ENCODE measurements at places on chromosomes 5 and 9. TPM values are rescaled to one million over a fixed set of nuclear protein-coding genes. Genes with fewer than 3 reads are reported as not detected.

GRCh38 chr5:33579789-33580188 is 139.0 kb downstream of the TARS1 start:
- no peak for DNase-seq

DNA sequence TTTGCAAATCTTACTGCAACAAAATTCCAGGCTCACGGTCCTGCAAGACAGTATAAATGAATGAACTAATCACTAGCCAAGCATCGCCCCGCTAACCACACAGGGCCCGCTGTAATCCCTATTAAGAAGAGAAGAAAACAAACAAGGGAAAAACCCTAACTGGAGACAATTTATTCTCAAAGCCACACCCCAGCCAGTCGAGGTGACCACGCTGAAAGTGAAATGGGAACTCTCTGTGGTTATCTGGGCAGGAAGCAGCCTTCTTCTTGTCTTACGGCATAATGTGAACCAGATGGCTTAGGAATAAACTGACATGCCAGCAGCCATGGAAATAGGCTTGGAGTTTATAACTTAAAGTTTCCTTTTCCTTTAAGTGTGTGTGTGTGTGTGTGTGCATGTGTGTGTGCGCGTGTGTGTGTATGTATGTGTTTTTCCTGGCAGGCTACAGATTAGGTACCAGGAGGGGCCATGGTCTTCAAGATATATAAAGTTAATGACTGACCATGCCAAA is 120.2 kb downstream of the SEMA6A start:
- DNase-seq: no peak

- no peak for DNase-seq
These were observed 18.9 kb downstream of the CAMK2A start for GRCh38 chr5:150270541-150271295.

DNA sequence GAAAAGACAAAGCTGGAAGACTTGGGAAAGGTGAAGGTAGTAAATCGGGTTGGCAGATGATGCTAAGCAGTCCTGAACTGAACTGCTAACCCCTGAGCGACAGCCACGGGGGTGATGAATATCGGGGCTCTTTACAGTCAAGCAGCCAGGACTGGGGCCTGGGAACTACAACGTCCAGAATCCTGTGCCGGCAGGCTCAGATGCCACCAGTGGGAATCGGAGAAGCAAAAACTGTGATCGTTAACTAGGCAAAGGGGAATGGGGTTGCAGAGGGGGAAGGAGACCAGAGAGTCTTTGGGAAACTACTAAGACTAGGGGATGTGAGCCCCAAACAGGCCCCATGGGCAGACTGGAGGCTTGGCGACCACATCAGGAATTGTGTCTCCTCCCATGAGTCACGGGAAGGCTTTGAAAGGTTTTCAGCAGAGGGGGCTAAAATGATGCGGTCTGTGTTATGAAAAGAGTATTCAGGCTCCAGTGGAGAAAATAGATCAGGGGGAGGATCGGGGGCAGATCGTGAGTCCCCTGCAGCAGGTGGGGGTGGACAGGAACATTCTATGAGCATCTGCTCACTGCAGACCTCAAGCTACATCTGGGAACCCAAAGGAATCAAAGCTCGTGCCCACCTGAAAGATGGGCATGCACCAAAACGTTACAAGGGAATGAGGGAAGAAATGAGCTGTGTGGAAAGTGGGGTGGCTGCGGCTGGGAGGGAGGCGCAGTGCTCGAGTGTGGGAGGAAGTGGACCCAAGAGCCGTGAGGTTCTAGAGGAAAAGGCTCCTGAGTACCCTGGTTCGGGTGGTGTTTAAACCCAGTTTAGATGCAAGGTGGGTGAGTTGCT is 53.8 kb downstream of the HRH2 start:
- no peak for DNase-seq

DNA sequence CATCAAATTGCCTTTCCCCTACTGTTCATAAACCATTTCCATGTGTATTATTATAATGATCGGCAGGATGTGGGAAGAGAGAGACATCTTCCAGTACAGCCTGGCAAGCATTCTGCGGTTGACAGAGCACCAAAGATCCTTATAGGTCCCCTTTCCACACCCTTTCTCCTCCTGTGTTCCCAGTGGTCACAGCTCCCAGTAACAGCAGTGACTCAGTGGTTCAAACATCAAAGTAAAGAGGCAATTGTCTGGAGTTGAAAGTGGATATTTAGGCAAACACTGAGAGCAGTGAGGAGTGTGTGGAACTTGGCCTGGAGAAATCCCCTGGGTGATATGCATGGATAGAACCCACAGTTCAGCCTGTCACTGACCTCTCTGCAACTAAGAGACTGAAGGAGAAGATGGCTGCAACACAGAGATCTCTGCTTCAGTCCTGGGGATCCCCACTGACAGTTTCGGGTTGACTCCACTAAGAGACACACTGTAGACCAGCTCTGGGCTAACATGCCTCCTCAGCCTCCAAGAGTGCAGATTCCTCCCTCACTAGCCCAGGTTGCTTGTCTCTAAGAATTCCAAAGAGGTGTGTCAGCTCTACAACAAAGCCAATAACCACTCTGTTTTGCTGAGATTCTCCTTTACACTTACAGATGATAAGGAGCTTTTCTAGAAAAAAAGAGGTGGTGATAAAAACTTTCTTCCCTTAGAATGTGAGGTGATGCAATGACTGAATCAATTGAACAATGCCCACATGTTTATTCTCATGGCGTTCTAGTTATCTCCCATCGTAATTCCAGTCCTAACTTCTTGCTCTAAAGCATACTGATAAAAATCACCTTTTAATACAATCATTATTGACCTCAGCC is 94.4 kb upstream of the IL6ST start:
- DNase-seq: peak; percentile 68

GRCh38 chr5:16492398-16493140 is 27.0 kb upstream of the ZNF622 start:
- peak; percentile 83 for DNase-seq

GRCh38 chr5:154881986-154882385 is 23.6 kb downstream of the CNOT8 start:
- DNase-seq: no peak

DNA sequence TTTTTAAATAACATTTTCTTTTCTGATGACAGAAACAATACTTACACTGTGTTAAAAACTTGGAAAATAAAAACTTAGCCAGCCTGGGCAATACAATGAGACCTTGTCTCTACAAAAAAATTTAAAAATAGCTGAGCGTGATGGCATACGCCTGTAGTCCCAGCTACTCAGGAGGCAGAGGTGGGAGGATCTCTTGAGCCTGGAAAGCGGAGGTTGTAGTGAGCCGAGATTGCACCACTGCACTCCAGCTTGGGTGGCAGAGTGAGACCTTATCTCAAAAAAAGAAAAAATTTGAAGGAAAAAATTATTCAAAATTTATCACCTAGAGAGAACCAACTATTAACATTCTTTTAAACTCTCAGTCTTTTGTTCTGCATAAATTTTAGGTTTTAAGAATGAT is 4.9 kb upstream of the CMYA5 start:
- DNase-seq: no peak

DNA sequence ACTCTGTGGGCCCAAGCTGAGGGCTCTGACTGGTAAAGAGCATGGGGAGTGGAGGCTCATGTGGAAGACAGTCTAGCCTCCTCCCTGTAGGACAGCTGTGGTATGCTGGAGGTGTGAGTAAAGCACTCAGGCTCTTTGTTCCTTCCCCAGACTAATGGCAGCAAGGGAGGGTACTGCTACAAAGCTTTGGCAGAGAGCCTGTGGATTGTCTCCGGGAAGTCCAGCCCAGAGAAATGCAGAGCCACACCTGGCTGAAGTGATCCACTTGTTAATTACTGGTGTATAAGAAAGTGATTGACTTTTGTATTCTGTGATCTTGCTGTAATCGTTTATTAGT is 161.7 kb downstream of the OXCT1 start:
- no peak for DNase-seq

DNA sequence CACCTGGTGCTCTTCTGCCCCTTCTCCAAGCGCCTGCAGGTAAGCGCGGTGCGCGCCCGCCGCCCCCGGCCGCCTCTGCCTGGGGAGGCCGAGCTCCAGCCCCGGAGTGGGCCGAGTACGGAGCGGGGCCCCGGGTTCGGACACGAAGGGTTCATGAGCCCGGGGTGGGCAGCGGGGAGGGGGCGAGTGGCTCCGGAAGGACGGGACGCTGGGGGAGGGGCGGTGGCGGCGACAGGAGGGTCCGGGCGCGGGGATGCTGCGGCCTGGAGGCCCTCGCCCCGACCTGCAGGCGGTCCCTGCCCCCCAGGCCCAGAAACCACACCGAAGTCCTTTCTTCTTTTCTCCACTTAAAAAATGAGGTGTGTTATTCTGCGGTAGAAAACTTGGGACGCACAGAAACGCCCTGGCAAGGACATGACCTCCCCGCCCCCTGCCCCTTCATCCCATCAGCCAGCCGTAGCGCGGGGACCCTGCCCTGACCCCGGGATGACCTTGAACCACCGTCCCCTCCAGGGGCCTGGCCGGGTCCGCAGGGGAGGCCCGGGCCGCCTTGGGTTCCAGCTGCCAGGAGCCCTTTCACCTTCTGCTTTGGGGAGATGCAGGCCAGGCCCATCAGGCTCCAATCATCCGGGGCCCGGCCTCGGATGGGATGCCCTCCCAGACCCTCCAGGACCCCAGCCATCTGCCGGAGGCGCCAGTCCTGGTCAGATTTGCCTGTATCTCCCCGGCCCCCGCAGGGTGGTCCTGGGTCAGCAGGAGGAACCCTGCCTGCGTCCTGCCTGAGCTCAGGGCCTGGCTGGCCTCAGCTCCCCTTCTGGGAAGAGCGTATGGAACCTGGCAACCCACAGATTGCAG is 545 bp downstream of the DIPK1B start:
- DNase-seq: no peak

DNA sequence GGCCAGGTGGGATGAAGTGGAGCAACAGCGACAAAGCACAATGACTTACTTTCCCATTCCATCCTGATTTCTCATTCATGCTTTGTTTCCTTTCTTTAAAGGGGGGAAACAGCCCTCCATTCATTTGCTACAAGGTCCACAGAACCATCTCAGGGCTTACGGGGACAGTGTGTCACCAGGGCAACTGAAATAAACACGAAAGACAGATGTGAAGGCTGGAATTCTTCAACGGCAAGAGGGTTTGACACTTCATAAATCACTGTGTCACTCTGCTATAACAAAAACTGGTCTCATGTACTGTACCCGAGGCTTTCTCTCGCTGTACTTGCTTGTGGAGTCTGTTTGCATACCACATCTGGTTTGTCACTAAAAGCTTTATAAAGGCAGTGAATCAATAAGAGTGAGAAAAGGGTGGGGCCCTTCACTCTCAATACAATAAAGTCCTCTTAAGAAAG is 150.8 kb downstream of the EFNA5 start:
- no peak for DNase-seq

GRCh38 chr9:87601176-87601575 is 103.5 kb downstream of the DAPK1 start:
- DNase-seq: no peak

GRCh38 chr5:3353561-3353960 is 242.1 kb upstream of the IRX1 start:
- no peak for DNase-seq

- no peak for DNase-seq
These were observed 140.3 kb downstream of the ZSWIM6 start for GRCh38 chr5:61472172-61472958.

GRCh38 chr9:74875656-74876055 is 12.1 kb downstream of the TRPM6 start:
- DNase-seq: no peak

DNA sequence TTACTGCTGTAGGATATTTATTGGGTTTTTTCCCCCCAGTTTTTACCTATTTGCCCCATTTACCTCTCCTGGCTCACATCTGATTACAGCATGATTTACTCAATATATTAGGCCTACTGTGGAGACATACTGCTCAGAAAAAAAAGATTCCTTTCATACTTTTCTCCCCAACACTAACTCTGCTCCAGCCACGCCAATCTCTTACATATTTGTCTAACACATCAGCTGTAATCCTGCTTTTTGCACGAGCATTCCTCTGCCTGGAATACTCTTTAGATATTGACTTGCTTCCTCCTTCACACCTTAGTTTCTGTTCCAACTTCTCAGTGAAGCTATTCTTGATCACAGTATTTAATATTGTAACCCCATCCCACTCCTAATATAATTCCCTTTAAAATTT is 158.1 kb upstream of the VCAN start:
- no peak for DNase-seq

Gene PDE6A
- total RNA-seq: not detected

Gene BTNL3
- total RNA-seq: not detected

Gene SLC6A18
- not detected for total RNA-seq
